ENCODE measurements at places on chromosomes 2 and 18. TPM values are rescaled to one million over a fixed set of nuclear protein-coding genes. Genes with fewer than 3 reads are reported as not detected.

- no peak overlapping the region for H3K4me3 ChIP-seq
- H3K4me1 ChIP-seq = peaks cover 12% of the 10 kb centered on the region
- no peaks in the 10 kb centered on the region for H3K27me3 ChIP-seq
Observed at GRCh38 chr2:28279371-28279770, 113.3 kb upstream of the FOSL2 start.

GRCh38 chr18:111306-112014, 46.9 kb upstream of the USP14 start:
- H3K27ac ChIP-seq = peak overlapping the region; percentile 75
- peaks cover 4% of the 10 kb centered on the region for H3K4me1 ChIP-seq
- H3K4me3 ChIP-seq = peak overlapping the region; percentile 1
- no peaks in the 10 kb centered on the region for H3K36me3 ChIP-seq
- no peaks in the 10 kb centered on the region for H3K27me3 ChIP-seq
- DNase-seq = peak; percentile 70

DNA sequence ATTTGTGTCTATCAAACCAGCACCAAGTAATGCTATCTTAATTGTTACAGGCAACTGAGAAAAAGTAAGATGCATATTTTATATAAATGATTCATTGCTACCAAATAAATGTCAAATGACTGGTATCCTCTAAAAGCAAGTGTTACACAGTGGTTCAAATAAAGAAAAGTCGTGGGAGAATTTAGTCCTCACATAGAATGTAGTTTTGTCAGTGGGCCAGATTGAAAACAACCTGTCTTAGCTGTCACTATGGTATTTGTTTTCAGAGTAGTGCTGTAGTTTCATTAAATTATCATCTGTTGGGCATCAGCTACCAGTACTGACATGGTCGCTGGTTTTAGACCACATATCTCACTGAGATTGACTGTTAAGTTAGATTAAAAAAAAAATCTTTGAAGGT, 10.2 kb upstream of the EIF2AK3 start:
- no peaks in the 10 kb centered on the region for H3K4me1 ChIP-seq
- no peaks in the 10 kb centered on the region for H3K36me3 ChIP-seq
- H3K27me3 ChIP-seq = peaks cover 5% of the 10 kb centered on the region
- no peak for DNase-seq
- no peak overlapping the region for H3K4me3 ChIP-seq
- H3K27ac ChIP-seq = no peak overlapping the region

The PIEZO2 gene
- not detected for total RNA-seq

- peaks cover 1% of the 10 kb centered on the region for H3K27me3 ChIP-seq
- H3K36me3 ChIP-seq = no peaks in the 10 kb centered on the region
- H3K4me3 ChIP-seq = no peak overlapping the region
Observed at GRCh38 chr18:12059334-12060181, 34.1 kb upstream of the ANKRD62 start.

DNA sequence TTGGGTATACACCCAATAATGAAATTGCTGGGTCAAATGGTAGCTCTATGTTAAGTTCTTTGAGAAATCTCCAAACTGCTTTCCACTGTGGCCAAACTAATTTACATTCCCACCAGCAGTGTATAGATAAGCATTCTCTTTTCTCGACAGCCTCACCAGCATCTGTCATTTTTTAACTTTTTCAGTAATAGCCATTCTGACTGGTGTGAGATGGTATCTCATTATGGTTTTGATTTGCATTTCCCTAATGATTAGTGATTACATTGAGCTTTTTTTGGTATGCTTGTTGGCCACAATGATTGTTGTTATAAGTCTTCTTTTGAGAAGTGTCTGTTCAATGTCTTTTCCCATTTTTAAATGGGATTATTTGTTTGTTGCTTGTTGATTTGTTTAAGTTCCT, 50.4 kb upstream of the EPAS1 start:
- DNase-seq = no peak
- no peaks in the 10 kb centered on the region for H3K27me3 ChIP-seq
- no peak overlapping the region for H3K4me3 ChIP-seq
- no peaks in the 10 kb centered on the region for H3K4me1 ChIP-seq

GRCh38 chr2:102114290-102114721, 28.2 kb upstream of the IL1R1 start:
- no peak overlapping the region for H3K4me3 ChIP-seq
- no peaks in the 10 kb centered on the region for H3K36me3 ChIP-seq
- DNase-seq = no peak
- no peak overlapping the region for H3K27ac ChIP-seq
- peaks cover 29% of the 10 kb centered on the region for H3K4me1 ChIP-seq

DNA sequence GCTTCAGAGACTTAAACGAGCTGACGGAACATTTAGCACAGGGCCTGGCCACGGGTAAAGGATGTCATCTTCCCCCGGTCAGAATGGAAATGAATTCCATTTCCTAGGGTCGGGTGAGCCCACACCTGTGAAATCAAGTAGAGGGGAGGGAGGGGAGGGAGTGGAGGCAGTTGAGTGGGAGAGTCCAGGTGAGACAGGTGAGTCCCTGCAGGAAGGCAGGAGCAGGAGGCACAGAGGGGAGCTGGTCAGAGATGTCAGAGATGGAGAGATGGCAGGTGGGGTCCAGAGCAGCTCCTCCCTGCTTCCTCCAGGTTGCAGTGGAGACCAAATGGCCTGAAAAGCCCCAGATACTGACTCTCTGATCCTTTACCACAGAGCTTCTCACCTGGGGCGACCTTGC, 55.2 kb downstream of the SH3BP4 start:
- H3K4me3 ChIP-seq = no peak overlapping the region
- H3K27me3 ChIP-seq = no peaks in the 10 kb centered on the region
- H3K27ac ChIP-seq = no peak overlapping the region
- no peaks in the 10 kb centered on the region for H3K4me1 ChIP-seq

- no peaks in the 10 kb centered on the region for H3K4me1 ChIP-seq
- no peaks in the 10 kb centered on the region for H3K27me3 ChIP-seq
- no peaks in the 10 kb centered on the region for H3K36me3 ChIP-seq
- H3K4me3 ChIP-seq = no peak overlapping the region
- no peak overlapping the region for H3K27ac ChIP-seq
Observed at GRCh38 chr2:128591861-128592822, 273.5 kb upstream of the HS6ST1 start.

DNA sequence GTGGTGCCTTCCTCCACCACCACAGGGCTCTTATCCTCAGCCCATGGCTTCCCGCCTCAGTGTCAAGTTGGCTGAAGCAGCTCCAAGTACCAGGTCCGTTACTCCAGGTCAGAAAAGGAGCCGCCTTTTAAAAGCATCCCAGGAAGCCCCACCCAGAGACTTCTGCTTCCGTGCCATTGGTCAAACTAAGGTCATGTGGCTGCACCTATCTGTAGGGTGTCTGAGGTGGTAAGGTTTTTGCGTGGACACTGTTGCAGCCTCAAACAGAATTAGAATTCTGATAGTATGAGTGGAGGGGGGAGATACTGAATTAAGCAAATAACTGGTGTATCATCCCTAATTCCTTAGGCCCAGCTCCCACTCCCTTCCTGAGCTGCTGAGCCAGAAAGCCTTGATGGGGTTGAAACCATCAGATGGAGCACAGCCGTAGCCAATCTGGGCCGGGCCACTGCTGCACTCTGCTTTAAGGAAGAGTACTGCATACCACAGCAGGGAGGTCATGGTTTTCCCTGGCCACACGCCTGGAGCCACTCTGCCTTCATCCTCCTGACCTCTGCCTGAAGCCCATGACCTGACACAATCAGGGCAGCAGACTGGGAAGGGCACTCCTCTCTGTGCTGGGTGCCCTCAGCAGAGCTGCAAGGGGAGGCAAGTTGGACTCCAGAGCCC, 8.4 kb downstream of the TMEM247 start:
- no peak overlapping the region for H3K4me3 ChIP-seq
- no peaks in the 10 kb centered on the region for H3K36me3 ChIP-seq
- DNase-seq = no peak
- H3K27me3 ChIP-seq = no peaks in the 10 kb centered on the region

GRCh38 chr2:63053081-63053888, 2.7 kb downstream of the OTX1 start:
- no peak for DNase-seq
- no peak overlapping the region for H3K27ac ChIP-seq
- peaks cover 78% of the 10 kb centered on the region for H3K4me1 ChIP-seq
- no peak overlapping the region for H3K4me3 ChIP-seq
- no peaks in the 10 kb centered on the region for H3K36me3 ChIP-seq

DNA sequence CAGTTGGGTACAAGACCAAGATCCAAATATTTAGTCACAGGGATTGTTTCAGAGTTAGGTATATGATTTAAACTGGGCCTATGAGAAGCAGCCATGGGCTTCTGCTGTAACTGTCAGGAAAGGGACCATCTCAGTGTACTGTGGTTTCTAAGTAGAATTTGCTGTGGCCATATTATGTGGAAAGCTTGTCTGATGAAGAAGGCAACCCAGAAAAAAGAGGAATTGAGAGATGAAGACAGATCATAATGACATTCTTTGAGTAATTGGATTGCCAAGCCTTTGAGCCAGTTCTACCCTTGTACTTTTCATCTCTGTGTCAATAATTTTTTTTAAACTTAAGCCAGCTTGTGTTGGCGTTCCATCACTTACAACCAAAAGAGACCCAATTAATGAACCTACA, 259.6 kb downstream of the NUP35 start:
- no peaks in the 10 kb centered on the region for H3K4me1 ChIP-seq
- DNase-seq = no peak
- no peak overlapping the region for H3K27ac ChIP-seq
- H3K4me3 ChIP-seq = no peak overlapping the region

DNA sequence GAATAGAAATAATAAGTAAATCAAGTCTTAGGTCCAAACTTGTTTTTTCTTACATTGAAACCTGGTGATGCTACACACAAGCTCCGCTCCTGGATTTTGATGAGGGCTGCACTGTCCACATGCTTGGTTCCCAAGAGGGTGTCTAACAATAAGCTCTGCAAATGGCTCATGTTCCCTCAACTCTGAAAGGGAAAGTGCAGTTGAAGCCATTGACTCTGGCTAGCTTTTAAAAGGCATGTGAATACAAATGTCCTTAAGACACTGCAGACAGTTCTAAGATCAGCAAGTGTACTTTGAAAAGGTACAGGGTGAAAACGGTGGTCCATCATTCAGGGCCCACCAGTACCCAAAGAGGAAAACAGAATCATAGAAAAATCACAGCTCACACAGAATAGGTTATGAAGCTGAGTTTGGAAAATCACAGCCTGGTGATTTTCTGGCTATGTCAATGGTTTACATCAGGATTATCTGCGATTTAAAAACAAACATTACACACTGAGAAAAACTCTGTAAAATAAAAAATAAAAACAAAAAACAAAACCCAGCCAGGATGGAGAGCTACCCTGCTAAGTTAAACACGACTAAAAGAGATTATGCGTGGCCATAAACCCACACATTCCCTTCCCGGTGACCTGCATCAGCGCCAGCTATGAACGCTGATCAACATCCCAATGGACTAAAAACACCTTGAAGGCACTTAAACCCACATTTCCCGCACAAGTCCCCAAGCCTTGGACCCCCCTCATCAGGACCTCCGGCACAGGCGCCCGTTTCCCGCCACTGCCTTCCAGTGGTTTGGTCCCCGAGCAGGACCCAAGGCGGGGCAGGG, 554 bp downstream of the PFN4 start:
- peak overlapping the region; percentile 62 for H3K4me3 ChIP-seq
- no peaks in the 10 kb centered on the region for H3K27me3 ChIP-seq
- peaks cover 6% of the 10 kb centered on the region for H3K4me1 ChIP-seq
- no peaks in the 10 kb centered on the region for H3K36me3 ChIP-seq

The CFC1B gene
- total RNA-seq = not detected

DNA sequence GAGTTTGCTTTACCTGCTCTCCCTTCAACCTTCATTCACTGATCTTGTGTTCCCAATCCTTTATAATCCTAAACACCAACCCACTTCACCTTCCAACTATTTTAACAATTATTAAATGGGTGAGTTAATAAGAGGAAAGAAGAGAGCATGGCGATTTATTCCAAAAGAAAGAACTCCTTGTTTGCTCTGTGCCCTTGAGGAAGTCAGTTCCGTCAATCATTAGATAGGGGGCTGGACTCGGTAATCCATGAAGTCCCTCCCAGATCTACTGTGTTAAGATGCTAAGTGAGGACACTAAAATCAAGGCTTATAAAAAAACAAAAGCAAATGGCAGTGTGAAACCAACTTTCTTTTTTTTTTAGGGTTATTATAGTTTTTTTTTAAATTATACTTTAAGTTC, 589.9 kb downstream of the XIRP2 start:
- H3K4me3 ChIP-seq = no peak overlapping the region
- H3K27me3 ChIP-seq = no peaks in the 10 kb centered on the region
- DNase-seq = no peak
- no peak overlapping the region for H3K27ac ChIP-seq

GRCh38 chr2:240402566-240403272, 32.7 kb upstream of the GPC1 start:
- H3K27me3 ChIP-seq = no peaks in the 10 kb centered on the region
- H3K27ac ChIP-seq = no peak overlapping the region
- H3K36me3 ChIP-seq = no peaks in the 10 kb centered on the region
- H3K4me1 ChIP-seq = peaks cover 4% of the 10 kb centered on the region
- no peak overlapping the region for H3K4me3 ChIP-seq

GRCh38 chr2:16862471-16862870, 196.8 kb upstream of the CYRIA start:
- H3K27ac ChIP-seq = no peak overlapping the region
- no peaks in the 10 kb centered on the region for H3K27me3 ChIP-seq
- H3K4me1 ChIP-seq = no peaks in the 10 kb centered on the region
- H3K36me3 ChIP-seq = no peaks in the 10 kb centered on the region
- no peak for DNase-seq

DNA sequence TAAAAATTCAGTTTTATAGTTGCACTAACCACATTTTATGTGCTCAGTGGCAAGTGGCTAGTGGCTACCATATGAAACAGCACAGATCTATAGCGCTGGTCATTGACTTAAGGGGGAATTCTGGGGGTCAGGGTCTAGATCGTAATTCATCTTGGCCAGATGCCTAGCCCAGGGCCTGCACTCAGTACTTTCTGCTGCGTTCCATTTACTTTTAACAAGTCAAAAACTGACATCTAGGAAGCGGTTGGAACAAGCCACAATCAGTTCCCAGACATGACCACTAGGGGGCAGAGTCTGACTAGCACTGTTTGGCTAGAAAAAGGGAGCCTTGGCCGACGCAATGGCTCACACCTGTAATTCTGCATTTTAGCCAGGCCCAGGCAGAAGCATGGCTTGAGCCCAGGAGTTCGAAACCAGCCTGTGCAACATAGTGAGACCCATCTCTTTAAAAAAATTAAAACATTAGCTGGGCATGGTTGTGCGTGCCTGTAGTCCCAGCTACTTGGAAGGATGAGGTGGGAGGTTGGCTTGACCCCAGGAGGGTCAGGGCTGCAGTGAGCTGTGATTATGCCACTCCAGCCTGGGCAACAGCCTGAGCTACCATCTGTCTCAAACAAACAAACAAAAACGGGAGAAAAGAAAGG, 9.0 kb upstream of the TMBIM1 start:
- peak; percentile 86 for DNase-seq
- no peak overlapping the region for H3K27ac ChIP-seq
- H3K27me3 ChIP-seq = no peaks in the 10 kb centered on the region
- H3K4me3 ChIP-seq = no peak overlapping the region
- H3K36me3 ChIP-seq = no peaks in the 10 kb centered on the region
- H3K4me1 ChIP-seq = peaks cover 6% of the 10 kb centered on the region

- H3K4me1 ChIP-seq = no peaks in the 10 kb centered on the region
- H3K36me3 ChIP-seq = no peaks in the 10 kb centered on the region
- no peak overlapping the region for H3K27ac ChIP-seq
Observed at GRCh38 chr2:18265614-18266586, 294.6 kb downstream of the RDH14 start.

- H3K4me1 ChIP-seq = no peaks in the 10 kb centered on the region
- H3K36me3 ChIP-seq = no peaks in the 10 kb centered on the region
- no peak for DNase-seq
- no peak overlapping the region for H3K27ac ChIP-seq
- peaks cover 3% of the 10 kb centered on the region for H3K27me3 ChIP-seq
- no peak overlapping the region for H3K4me3 ChIP-seq
Observed at GRCh38 chr2:158953926-158954763, 14.3 kb upstream of the TANC1 start.

GRCh38 chr18:25299426-25300300, 52.3 kb downstream of the ZNF521 start:
- no peaks in the 10 kb centered on the region for H3K4me1 ChIP-seq
- no peaks in the 10 kb centered on the region for H3K27me3 ChIP-seq
- DNase-seq = no peak
- H3K27ac ChIP-seq = no peak overlapping the region

The ERBB4 gene
- not detected for total RNA-seq

Measured in CD4-positive, CD25-positive, alpha-beta regulatory T cell (primary cell).